ENCODE measurements at places on chromosomes 6 and 20.

GRCh38 chr6:39214120-39214813, 15.0 kb downstream of the KCNK5 start:
- peaks cover 27% of the 10 kb centered on the region for H3K4me1 ChIP-seq
- peak overlapping the region; percentile 4 for H3K27ac ChIP-seq

GRCh38 chr6:69339163-69339550, 457.7 kb downstream of the LMBRD1 start:
- H3K4me1 ChIP-seq: no peaks in the 10 kb centered on the region
- H3K27me3 ChIP-seq: no peaks in the 10 kb centered on the region
- no peak overlapping the region for H3K4me3 ChIP-seq
- DNase-seq: no peak

DNA sequence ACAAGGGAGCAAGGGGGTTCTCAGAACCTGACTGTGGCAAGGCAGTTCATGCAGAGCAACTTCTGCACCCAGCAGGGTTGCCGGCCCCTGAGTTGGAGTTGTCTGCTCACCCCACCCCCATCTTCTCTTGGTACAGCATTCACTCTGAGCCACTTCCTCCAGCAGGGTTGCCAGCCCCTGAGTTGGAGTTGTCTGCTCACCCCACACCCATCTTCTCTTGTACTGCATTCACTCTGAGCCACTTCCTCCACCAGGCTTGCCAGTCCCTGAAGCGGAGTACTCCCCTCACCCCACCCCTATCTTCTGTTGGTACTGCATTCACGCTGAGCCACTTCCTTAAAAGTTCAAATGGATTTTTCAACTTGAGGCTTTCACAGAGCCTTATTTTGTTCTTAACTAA, 79.7 kb upstream of the SYNDIG1 start:
- H3K4me1 ChIP-seq: no peaks in the 10 kb centered on the region
- no peak for DNase-seq
- H3K4me3 ChIP-seq: no peak overlapping the region
- H3K27me3 ChIP-seq: peaks cover 32% of the 10 kb centered on the region

GRCh38 chr6:130259140-130259539, 36.4 kb upstream of the SAMD3 start:
- no peak overlapping the region for H3K27ac ChIP-seq
- no peak overlapping the region for H3K4me3 ChIP-seq
- H3K36me3 ChIP-seq: no peaks in the 10 kb centered on the region
- DNase-seq: no peak
- H3K4me1 ChIP-seq: no peaks in the 10 kb centered on the region

DNA sequence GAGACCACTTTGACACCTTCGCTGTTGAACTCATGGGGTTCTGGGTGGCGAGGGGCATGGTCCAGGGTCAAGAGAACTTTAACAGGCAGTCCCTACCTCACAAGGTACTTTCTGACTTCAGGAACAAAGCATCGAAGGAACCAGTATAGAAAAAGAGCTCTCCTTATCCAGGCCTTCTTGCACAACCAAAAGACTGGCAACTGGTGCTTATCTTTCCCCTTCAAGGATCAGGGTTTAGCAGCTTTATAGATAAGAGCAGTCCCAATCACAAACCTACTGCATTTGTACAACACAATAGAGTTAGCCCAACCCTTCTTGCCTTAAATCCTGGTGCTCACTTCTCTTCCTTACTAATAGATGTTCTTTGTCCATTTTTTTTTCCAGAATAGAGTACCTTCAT, 116.3 kb downstream of the SNX5 start:
- H3K27me3 ChIP-seq: no peaks in the 10 kb centered on the region
- H3K36me3 ChIP-seq: no peaks in the 10 kb centered on the region
- H3K27ac ChIP-seq: no peak overlapping the region
- DNase-seq: no peak
- H3K4me3 ChIP-seq: no peak overlapping the region
- H3K4me1 ChIP-seq: peaks cover 8% of the 10 kb centered on the region

- no peaks in the 10 kb centered on the region for H3K36me3 ChIP-seq
- DNase-seq: no peak
- H3K27me3 ChIP-seq: peaks cover 14% of the 10 kb centered on the region
Measured at GRCh38 chr20:62454904-62455636, 20.7 kb downstream of the GATA5 start.

DNA sequence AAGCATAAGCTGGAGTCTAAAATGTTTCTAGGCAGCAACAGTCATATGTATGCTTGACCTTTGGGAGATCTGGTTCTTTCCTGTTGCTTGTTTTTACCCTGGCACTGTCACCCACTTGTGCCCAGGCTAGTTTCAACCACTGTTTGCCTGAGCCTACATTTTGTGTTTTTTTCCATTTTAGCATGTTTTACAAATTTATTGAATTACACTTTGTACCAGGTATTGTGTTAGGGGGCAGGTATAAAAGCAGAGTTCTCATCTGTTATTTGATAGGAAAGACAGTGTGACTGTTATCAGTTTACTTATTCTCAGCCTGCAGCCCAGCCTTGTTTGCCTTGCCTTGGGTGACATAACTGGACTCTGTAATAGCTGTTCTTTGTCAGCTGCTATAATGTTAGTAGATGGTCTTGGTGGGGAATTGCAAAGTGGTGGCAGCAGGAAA, 147.0 kb downstream of the CDKAL1 start:
- no peaks in the 10 kb centered on the region for H3K27me3 ChIP-seq
- no peaks in the 10 kb centered on the region for H3K36me3 ChIP-seq
- H3K4me1 ChIP-seq: peaks cover 4% of the 10 kb centered on the region
- H3K4me3 ChIP-seq: no peak overlapping the region
- no peak overlapping the region for H3K27ac ChIP-seq

DNA sequence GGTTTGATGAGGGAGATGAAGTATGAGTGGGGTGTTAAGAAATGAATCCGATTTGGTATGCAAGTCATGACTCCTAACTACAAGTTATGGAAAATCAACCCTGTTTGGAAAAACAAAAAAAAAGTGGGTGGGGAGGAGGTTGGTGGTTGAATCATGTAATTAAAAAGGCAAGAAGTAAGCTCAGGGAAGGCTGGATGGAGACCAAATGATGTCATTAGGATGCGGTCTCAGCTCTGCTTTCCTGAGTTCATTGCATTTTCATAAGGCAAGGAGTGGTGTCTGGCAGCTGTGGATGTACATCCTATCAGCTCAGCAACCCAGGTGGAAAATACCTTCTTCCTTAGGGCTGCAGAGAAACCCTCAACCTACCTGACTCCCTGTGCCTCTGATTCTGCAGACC, 60.4 kb upstream of the AKAP12 start:
- H3K4me3 ChIP-seq: no peak overlapping the region
- H3K4me1 ChIP-seq: no peaks in the 10 kb centered on the region
- no peaks in the 10 kb centered on the region for H3K36me3 ChIP-seq
- peaks cover under 1% of the 10 kb centered on the region for H3K27me3 ChIP-seq
- H3K27ac ChIP-seq: no peak overlapping the region

DNA sequence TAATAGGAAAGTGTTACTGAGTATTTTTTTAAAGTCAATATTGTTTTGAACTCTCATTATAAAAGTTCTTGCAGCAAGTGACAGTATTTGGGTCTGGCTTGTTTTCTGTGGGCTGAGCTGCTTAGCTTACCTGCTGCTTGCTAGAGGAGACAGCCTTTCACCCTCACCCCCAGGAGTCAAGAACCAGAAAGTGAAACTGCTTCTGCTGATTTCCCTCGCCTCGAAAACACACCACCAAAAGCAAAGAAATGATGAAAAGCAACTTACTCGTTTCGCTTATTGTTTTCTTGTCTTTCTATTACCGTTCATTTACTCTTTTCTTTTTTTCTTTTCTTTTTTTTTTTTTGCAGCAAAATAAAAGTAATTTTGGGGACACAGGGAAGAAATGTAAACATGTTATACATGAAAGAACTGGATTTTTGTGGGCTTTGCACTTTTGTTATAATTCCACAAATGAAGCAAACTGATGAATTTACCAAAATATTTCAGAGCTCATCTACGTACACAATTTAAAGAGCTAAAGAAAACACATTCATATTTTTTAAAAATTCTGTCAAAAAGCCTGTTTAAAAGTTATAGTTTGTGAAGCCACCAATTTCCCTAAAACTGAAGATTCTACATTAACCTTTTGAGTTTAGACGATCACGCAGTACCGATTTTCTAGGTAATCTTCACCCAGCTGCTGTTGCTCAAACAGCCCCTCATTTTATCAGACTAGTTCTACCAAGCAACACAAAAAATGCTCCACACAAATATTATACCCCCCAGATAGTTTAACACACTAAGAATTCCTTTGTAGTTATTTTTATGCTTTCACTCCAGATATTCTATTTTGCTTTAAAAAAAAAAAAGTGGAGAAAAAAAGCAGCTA, 1.7 kb downstream of the SCML4 start:
- H3K27me3 ChIP-seq: peaks cover 38% of the 10 kb centered on the region
- H3K36me3 ChIP-seq: no peaks in the 10 kb centered on the region
- peaks cover 11% of the 10 kb centered on the region for H3K4me1 ChIP-seq
- H3K27ac ChIP-seq: no peak overlapping the region
